ENCODE measurements at places on chromosomes 16 and 17.

- DNase-seq = no peak
Measured at GRCh38 chr17:58679263-58680037, 12.4 kb downstream of the TEX14 start.

- DNase-seq = no peak
Measured at GRCh38 chr16:3788711-3789374, 71.5 kb upstream of the TRAP1 start.

DNA sequence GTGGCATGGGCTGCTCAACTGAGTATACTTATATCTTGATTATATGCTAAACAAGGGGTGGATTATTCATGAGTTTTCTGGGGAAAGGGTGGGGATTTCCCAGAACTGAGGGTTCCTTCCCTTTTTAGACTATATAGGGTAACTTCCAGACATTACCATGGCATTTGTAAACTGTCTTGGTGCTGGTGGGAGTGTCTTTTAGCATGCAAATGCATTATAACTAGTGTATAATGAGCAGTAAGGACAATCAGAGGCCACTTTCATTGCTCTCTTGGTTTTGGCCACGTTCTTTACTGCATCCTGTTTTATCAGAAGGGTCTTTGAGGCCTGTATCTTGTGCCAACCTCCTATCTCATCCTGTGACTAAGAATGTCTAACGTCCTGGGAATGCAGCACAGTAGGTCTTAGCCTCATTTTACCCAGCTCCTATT lies 12.0 kb downstream of the PRR11 start:
- no peak for DNase-seq

DNA sequence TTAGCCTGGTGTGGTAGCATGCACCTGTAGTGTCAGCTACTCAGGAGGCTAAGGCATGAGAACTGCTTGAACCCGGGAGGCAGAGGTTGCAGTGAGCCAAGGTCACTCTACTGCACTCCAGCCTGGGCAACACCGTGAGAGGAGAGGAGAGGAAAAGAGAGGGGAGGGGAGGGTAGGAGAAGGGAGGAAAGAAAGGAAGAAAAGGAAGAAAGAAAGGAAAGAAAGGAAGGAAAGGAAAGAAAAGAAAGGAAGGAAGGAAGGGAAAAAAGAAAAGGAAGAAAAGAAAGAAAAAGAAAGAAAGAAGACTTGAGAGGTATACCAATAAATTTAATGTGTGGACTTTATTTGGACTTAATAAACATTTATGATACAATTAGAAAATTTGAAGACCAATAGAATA lies 66.8 kb upstream of the FA2H start:
- DNase-seq = no peak

- no peak for DNase-seq
Measured at GRCh38 chr16:51553314-51553713, 402.2 kb upstream of the SALL1 start.

GRCh38 chr16:84544031-84544773 lies 39.7 kb upstream of the MEAK7 start:
- DNase-seq = no peak

DNA sequence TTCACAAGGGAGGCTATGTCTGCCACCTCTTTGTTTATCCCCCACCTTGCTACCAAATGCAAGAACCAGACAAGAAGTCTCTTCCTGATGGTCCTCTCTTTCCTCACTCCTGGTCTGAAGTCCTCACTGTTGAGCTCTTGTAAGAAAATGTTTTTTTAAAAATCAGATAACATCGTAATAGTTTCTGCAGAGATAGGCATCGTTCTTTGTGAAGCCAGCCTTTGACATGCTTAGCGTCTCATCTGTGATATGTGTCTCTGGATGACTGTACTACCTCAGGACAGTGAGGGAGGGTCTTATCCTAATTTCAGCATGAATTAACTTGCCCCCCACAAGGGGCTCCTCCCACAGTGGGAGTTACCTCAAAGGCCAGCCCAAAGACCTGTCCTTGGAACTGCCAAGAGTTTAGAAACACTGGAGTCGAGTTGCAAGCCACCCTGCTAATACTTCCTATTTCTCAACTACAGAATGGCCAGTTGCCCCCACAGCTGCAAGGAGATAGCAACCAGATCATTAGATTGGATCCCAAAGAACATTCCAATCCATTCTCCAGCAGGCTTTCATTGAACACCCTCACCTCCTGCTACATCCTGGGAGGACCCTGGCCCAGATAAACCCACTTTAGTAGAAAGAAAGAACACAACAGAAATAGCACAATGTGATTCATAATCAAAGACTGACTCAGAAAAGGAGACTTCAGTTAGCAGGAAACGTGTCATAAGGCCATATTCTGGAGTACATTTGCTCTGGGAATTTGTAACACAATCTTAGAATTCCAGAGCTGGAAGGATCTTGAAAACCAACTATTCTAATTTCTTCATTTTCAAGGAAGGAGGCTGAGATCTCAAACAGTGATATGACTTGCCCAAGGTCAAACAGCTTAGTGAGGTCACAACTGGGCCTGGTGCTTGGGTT lies 151.0 kb downstream of the IRX3 start:
- DNase-seq = no peak

DNA sequence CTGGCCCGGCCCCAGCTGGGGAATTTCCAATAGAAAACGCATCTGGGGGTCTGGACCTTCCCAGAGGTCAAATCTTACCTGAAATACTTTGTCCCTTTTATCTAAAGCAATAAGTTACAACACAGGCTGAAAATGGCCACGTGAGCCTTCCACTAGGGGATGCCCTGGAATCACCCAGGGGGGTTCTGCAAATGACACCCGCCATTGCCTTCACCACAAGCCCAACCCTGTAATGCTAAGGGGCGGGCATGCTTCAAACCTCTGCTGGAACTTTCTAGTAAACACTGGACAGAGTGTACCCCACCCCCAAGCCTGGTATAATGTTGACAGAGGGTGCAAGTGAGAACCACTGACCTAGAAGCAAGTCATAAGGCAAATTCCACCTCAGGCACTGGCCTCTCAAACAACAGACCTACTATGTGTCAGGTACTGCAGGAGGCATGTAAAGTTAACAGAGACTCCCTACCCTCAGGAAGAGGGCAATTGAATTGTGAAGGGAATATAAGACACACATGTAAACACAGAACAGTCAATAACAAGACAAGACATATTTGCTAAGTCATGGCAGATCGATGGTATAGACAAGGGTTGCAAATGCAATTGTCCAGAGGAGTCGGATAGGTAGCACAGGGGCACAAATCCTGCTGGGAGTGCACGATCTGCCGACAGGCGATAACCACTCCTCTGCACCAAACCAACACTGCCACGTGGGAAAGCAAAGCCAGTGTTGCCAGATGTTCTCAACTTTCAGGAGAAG lies 59.0 kb downstream of the ARHGAP17 start:
- DNase-seq = no peak

DNA sequence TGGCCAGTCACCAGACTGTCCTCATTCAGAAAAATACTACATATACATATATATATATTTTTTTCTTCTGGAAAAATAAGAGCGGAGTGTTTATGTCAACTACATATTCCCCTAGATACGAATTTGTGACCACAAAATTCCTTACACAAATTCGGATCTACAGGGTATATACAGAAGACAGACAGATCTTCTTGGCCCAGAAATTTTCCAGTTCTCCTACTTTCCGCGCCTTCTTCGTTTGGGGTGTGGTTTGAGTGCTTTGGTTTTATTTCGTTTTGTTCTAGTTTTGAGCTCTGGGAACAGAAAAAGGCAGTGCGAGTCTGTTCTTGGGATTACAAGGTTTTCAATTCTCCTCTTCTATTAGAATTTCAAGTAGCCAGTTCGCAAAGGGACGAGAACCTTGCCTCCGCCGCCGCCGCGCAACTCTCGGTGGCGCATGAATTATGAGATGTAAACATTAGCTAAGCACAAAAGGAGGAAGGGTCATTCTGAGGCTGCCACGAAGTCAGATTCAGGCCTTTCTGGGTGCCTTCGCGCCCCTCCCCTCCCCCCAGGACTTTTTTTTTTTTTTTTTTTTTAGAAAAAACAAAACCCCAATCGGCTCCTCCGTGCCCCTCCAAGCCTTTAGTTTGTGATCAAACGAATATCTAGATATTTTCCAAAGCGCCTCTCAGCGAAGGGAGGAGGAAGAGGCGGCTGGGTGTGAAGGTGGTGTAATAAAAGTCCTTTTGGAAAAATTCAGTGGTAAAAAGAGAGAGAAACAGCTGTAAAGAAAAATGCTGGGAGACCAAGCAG lies 1.8 kb upstream of the HOXB4 start:
- DNase-seq = no peak

GRCh38 chr17:41642252-41643156 lies 18.1 kb upstream of the KRT17 start:
- no peak for DNase-seq

Measured in GM12892 (cell line).